T-helper 2 cell treated with Interferon-gamma antibody and Interleukin-4, amounts not matched to agents 5 μg/mL and 100 μg/mL, for 36 hours (primary cell): ENCODE measurements at places on chromosomes 6 and 20.

DNA sequence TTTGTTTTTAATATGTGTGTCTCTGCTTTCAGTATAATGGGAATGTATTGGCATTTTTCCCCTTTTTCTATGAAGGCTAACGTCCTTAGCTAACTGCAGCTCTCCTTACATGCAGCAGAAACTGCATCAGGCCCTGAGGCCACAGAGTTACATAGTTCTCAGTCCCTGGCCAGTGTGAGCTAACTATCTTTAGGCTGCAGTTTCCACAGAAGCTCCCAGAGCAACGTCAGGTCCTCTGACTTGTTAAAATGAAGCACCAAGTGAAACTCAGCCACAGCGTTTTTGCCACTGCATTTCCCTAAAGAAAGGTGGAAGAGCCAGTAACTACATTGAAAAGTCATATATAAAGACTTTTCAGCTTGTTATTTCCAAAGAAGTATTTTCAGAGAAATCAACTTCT is 244.7 kb downstream of the CBLN4 start:
- DNase-seq: no peak

DNA sequence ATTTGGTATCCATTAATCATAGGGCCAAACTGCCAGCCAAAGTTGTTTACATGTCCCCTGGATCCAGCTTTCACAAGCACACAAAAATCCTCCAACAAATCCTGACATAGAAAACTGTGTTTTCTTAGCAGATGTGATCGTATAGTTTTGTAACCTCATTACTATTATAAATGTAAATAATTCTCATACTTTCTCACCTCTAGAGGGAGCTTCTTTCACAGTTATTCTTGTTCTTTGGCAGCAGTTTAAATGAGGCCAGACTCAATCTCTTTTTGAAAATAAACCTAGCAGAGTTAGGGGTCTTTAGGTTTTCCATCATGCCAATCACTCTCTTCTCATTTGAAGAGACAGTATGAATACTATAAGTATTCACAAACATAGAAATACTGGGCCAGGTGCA is 17.0 kb upstream of the ZNF318 start:
- no peak for DNase-seq

- no peak for DNase-seq
Measured at GRCh38 chr6:34067814-34068213, 78.1 kb downstream of the GRM4 start.

DNA sequence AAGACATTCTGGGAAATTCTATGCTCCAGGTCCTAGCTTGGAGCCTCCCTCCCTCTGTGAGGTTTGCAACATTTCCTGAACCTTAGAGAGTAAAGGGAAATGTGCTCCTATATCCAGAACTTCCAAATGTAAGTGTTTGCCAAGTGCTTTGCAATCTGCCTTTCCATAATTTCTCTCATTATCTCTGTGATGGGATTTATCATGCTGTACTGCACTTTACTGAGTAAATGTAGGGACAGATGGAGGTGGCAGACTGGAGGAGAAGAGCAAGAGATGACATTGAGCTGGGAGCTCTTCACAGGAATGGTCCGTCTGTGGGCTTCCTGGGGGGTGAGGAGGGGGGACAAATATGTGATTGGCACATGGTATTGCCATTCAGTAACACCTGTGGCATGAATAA is 184.3 kb downstream of the SOX4 start:
- no peak for DNase-seq

DNA sequence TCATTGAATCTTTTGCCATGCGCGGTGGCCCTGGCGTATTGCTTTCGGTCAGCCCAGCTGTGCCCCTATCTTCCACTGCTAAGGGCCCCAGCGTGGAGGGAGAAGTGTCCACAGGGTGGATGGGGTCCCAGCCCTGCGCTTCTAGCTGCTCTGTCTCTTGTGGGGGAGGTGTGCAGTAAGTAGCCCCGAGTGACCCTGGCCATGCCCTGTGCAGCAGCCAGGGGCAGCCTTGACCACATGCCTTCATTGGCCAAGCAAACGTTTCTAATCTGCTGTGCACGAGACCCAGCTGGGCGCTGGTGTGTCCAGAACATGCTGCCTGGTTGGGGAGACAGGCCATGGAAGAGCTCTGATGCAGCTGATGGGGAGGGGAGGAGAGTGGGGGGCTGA is 13.6 kb downstream of the TMEM181 start:
- no peak for DNase-seq

GRCh38 chr6:156865019-156865629 is 87.9 kb downstream of the ARID1B start:
- no peak for DNase-seq

DNA sequence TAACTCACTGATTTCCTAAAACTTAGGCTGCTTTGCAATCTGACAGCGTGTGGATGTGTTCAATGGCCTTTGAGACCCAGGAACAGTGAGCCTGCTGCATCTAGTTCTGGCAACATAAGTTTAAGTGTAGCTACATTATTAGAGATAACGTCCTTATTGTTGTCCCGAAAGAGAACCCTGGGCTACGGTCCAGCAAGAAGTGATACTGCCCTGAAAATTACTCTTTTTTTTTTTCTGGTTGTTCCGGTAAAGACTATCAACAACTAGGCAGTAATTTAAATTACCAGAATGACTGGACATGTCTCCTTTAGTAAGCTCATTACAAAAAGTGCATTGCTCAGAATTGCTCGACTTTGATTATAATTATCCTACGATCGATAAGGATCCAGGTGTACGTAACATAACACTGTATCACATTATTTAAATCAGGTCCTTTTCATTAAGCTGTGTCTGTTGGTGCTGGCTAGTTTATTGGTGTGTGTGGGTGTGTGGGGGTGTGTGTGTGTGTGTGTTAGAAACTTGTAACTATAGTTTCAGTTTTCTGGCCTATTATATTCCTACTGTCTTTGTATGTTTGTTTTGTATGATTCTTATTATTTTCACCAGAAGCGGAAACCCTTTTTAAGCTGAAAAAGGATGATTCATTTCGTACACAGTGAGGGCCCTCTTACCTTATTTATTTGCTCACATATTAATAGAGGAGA is 3.0 kb downstream of the TSHZ2 start:
- no peak for DNase-seq

DNA sequence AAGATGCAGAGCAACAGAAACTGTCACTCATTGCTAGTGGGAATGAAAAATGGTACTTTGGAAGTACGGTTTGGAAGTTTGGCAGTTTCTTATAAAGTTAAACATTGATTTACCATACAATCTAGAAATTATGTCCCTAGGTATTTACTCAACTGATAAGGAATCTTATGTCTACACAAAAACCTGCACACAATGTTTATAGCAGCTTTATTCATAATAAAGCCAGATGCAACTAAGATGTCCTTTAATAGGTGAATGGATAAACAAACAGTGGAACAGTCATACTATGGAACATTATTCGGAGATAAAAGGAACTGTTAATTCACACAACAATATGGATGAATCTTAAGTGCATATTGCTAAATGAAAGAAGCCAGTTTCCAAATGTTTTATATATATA is 96.2 kb upstream of the SIRPA start:
- DNase-seq: no peak

- no peak for DNase-seq
Measured at GRCh38 chr6:131602781-131603312, 25.2 kb downstream of the MED23 start.

- DNase-seq: no peak
Measured at GRCh38 chr6:167298127-167298526, 7.0 kb downstream of the UNC93A start.

GRCh38 chr6:40323881-40324634 is 263.1 kb downstream of the LRFN2 start:
- no peak for DNase-seq

GRCh38 chr6:37104824-37105147 is 65.2 kb upstream of the PIM1 start:
- DNase-seq: no peak

DNA sequence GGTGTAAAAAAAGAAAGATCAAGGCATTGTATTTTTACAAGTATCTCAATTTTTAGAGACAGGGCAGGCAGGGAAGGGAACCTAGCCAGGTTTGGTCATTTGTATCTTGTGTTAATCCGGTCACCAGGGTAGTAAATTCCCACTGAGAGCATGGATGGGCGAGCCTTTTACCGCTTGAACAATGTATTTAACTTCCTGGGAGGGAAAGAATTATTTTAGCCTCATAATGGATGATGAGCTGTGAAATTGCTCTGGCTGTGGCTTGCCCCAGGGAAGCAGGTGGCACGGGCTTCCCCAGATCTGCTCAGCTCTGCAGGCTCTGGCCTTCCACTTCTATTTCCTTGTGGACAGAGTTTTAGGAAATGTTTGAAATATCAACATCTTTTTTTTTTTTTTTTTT is 72.9 kb downstream of the TOX2 start:
- DNase-seq: no peak

DNA sequence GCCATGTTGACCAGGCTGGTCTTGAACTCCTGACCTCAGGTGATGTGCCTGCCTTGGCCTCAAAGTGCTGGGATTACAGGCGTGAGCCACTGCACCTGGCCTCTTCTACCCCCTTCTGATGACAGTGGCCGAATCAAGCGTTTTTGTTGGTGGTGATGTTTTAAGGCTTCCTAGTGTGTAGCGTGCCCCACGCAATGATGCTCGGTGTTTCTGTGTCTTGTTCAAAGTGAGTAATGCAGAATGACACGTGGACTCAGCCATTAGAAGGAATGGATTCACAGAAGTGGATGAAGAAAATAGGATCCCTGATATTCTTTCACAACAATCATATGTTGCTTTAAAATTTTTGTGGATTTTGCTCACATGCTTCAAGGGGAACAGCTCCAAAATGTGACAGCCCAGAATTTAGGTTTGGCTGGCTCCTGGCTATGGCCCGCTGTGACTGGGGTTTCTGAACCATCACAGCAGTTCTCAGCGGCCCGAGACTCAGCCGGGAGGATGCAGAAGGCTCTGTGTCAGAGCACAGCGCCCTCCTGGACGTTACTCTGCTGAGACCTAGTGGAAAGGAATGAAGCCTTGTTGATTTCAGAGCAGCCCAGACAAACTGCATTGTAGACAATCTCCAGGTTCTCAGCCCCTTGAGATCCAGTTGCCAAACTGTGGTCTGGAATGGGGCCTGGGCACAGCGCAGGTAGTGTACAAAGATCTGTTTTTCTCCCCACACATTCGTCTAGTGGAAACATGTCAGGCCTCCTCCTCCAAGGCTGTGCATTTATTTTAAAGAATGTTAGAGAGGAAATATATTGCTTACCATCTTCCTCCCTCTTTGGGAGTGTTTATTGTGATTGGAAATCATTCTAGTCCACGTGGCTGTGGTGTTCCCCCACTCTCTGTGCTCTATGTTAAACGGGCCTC is 57.6 kb upstream of the TIAM2 start:
- no peak for DNase-seq

DNA sequence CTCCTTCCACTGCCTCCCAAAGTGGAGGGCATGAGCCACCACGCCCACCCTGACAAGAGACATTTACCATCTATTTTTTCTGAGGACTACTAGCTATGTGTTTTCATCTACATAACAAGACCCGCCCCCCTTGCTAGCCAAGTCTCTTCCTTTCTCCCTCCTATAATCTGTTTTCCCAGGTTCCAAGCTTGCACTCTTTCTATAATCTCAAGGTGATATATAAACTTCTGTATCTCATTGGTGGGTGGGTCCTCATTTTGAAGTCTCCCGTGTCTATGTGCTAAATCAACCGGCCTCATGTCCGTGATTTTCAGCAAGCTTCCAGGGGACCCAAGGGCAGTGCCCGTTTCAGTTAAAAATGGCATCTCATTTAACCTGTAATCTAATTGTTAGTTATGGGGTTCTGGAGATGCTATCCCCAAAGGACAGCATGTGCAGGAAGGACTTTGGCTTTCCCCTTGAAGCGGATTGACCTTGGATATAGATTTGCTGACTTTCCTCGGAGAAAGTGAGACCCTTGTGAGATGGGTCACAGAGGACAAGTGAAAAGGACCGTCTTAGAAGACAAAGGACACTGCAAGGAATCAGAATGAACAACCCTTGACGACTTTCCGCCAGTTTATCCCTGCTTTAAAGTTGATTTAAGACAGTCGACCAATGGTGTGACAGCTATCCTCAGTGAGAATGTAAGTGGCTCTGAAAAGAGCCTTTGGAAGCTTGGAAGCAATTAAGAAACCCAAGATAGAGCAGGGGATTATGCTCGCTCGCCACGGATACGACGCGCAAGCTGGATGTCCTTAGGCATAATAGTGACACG is 22.4 kb downstream of the OR2B2 start:
- no peak for DNase-seq

GRCh38 chr6:157235600-157236039 is 87.7 kb downstream of the TMEM242 start:
- DNase-seq: peak; percentile 35

DNA sequence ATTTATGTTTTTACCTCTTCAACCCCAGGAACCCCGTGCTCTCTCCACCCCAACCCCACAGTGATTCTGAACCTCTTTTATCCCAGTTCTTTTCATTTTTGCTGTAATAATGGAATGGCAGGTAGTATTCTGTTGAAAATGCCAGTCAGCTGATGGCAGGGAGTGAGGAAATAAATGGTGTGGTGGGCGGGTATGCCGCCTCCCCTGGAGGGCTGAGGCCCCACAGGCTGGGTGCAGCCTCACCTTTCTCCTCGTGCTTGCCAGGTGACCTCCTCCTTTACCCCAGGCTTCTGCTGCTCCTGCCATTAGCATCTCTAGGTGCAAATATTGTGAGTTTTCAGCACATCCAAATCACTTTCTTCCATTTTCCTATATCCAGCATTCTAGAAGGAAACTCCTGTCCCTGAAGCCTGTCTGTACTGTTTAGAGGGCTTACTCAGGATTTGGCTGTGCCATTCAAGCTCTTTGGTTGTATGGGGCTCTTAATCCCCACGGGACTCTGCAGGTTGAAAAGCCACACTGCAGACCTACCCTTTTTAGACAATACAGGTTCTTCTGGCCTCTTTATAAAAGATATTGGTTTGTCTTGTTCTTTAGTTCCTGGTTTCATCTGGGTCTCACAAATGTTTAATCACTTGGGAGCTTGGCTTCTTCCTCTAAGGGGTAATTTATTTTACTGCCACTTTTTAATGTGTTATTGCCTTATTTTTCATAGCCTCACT is 201.8 kb downstream of the JARID2 start:
- no peak for DNase-seq
